Left renal pelvis (tissue), 4 donors: ENCODE measurements at places on chromosomes 3 and 15.
A peak's percentile ranks its signal among the peaks of the same experiment; 100 is the strongest.

DNA sequence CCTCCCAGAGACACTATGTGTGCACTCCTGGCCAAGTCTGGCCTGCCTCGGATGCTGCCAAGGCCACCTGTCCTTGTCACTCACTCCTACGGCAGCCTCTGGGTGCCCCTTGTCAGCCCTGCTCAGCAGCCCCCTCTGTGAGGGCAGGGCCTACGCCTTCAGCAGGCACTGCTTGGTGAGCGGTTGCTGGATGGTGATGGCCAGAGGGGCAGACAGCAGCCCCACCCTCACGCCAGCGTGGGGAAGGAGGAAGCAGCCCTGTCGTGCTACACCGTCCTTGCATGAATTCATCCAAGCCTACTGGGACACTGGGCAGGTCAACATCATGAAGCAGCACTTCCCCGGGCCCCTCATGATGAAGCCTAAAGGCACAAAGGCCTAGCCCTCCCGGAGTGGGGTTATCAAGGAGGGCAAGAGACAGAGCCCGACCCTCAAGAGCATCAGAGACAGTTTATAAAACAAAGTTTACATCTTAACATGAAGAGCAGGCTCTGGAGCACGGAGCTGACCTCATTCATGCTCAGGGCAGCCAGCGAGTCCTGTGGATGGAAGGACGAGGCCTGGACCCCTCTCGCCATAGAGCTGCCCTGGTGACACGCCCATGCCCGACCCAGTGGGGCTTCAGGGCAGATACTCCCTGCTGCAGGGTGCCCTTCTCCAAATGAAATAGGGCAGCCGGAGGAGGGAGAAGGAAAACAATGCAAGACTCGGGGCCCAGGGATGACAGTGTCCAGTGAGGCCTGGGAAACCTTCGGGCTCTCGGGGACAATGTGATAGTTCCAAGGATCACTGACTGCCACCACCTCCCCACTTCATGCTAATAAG lies 25.3 kb downstream of the CHDH start:
- DNase-seq, result no peak

GRCh38 chr15:63255489-63255990 lies 21.9 kb upstream of the APH1B start:
- no peak for DNase-seq

DNA sequence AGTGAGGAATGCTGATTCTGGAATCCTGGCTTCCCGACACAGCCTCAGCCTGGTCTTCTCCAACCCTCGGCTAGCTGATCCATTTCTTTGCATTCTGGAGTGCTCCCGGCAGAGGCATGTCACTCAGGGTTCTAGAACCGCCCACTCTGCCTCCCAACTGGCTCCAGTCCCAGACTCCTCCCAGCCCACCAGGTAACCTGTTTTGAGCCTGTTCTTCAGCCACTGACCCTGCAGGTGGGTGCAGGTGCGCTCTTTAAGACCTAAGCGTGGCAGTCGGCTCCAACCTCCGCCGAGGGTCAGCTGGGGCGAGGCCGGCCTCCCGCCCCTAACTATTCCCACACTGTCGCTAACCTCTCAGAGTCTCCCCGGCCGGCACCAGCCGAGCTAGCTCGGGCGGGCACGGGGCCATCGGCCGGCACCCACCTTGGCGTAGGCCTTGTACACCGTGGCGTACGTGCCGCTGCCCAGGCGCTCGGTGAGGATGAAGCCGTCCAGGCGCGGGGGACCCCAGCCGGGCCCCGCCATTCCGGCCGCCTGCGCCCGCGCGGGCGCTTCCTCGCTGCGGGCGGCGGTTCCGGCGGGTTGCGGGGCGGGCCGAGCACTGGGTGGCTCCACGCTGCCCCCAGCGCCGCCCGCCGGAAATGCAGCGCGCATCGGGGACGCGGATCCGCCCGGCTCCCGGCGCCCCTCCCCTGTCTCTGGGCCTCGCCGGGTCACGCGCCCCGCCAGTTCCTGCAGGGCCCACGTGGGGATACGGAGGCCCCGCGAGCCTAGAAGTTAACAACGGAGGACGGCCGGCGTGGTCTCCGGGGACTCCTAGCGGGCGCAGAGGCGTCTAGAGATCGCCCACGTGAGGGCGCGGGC lies at the start of gene ULK3:
Gene ULK3 (minus strand): TSS at position 576 of the 864 bp plus-strand sequence. CDS start 51 bp downstream, at position 525.
- DNase-seq, result peak; percentile 71

DNA sequence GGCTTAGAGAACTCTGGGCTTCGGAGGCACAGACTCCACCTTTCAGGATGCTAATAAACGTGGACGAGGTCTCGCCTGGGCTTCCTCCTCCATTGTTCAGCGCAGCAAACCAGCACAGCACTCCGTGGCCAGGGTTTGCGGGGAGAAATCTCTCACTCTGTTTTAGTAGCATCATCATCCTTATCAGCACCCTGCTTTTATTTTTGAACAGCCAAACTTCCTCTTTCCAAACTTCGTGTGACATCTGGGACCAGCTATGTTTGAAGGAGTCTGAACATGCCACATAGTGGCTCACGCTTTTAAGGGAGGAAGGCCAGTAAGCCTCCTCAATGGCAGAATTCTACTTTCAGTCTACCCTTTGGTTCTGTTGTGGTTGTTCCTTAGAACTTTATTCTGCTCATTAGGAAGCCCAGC lies 149.0 kb downstream of the PGPEP1L start:
- DNase-seq, result no peak

GRCh38 chr3:138829886-138830510 lies 4.7 kb downstream of the PIK3CB start:
- DNase-seq, result no peak
